ENCODE measurements at places on chromosomes 3 and 15. TPM values are rescaled to one million over a fixed set of nuclear protein-coding genes. Genes with fewer than 3 reads are reported as not detected.

DNA sequence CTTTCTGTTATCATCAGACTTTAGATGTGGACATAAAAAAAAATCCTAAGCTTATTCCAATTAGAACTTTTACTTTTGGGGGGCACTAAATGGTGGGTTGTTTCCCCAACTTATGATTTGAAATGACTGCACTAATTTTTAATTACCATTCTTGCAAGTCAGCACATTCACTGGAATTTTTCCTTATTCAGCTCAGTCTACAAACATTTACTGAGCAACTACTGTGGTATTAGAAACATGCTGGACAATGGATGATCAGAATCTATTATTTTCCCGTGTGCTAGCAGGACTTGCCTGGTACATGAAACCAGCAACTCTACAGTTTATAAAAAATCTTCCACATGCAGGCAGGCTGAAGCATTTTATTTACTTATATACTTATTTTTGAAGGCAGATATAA is 273.6 kb downstream of the FOXP1 start:
- no peak for DNase-seq

GRCh38 chr3:10299175-10299574 is 6.4 kb upstream of the GHRL start:
- no peak for DNase-seq

DNA sequence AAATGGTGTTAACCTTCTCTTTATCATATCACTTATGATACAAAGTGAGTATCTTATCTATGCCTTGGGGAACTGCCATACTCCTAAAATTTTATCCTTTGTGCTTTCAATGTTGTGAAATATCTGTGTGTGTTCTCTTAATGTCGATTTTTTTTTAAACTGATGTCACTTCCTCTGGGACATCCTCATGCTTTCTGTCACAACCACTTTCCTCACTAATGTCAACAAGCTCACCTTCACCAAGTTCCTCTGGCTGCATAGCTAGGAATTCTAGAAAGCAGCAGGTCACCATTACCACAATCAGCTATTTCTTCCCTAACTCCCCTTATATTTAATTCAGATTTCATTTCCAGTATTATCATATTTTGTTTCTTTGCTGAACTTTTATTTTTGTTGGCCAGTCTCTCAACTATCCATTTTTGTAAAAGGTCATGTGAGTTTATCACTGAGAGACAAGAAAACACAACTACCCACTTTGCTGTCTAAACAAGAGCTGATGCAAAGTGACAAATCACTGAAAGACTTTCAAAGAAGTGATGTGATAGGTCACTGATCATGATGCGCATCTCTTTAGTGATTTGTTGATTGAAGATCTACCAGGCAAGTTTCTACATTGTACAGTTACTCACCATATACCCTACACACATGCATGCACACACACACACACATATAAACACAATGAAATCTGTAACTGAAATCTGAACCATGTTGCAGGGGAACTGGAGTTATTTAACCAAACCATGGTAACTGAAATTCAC is 369.0 kb downstream of the ULK4 start:
- DNase-seq = no peak

DNA sequence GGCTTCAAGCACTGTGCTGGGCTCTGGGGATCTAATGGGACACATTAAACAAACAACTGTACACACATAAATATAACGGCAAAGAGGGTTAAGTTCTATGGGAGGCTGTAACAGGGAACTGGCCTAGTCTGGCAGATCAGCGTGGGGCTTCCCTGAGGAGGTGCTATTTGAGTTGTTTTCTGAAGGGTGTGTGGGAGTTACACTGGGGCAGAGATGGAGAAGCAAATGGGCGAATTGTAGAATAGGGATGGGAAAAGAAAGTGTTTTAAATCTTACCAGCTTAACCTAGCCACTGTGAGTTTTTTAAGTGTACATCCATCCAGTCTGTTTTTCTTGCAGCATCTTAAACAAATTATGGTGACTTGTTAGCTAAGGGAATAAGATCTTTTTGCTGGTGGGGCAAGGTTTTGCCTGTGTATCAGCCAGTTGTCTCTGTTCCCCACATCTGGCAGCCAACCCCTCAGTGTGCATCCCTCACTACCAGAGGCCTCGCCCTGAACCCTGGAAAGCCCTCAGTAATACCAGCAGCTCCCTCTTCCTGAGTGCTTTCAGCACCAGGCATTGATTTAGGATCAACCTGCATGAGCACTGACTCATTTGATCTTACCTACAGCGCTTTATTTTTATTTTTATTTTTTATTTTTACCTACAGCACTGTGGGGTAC is 10.9 kb upstream of the IL16 start:
- DNase-seq = no peak

DNA sequence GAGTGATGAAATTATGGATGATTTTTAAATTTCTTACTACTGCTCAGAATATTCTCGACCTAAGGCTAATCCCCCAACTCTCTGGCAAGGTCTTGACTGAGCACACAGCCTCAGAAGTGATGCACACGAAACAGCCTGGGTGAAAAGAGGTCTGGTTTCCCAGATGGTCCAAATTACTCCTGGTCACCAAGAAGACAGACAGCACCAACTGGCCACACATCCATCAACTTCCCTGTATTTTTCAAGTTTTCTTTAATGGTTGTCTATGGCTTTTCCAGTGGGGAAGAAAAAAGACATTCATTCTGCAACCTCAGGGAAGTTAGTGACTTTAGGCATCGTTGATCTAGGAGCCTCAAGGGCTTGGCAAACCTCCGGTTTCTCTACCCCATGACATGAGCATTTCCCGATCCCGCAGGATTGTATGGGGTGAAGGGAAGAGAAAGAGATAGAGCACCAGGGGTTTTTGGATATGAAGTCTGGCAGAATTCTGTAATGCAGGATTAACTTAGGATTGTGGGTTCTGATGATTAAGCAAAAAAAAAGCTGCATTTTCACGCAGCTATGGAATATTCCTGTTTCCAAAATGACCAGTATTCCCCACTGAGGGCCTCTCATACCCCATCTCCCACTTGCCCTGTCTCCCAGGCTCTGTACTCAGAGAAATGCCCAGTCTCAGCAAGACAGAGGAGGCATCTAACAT is 62.2 kb downstream of the UMPS start:
- DNase-seq = no peak

- DNase-seq = no peak
Observed at GRCh38 chr3:58022490-58022889, 14.3 kb downstream of the FLNB start.

- DNase-seq = no peak
Observed at GRCh38 chr3:59753808-59754450, 704.1 kb upstream of the CFAP20DC start.

GRCh38 chr3:105579439-105579838 is 212.7 kb downstream of the ALCAM start:
- no peak for DNase-seq

DNA sequence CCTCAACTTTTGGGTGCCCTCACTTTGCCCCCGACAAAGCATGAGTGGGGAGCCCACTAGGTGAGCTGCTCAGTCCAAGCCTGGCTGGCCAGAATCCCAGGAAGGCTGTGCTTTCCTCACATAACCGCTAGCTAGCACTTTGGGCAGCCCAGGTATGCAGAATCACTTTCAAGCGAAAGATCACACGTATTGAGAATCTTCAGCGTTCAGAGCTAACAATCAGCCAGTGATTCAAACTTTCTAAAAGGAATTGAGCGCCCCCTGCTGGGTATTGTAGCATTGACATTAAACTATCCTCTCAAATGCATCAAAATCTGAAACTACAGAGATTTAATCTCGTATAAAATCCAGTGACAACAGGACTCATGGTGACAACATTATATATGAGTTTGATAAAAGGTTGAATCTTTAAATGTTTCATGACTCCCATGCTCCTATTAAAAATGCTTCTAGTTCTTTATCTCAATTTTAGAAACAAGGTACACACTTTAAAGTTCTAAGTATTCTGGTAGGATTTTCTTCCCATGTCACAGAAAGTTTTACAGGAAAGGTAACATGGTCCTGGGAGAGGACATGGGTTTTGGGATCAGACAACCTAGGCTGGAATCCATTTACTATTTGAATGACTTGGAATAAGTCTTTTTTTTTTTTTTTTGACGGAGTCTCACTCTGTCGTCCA is 11.8 kb downstream of the ANAPC13 start:
- DNase-seq = peak; percentile 81

GRCh38 chr3:64691051-64691450 is 3.3 kb upstream of the ADAMTS9 start:
- no peak for DNase-seq

The PAQR9 gene
- total RNA-seq = 15.4 TPM

The GOLGA6D gene
- 0.08 TPM for total RNA-seq

The ZBTB47 gene
- 2.9 TPM for total RNA-seq

The ARF4 gene
- total RNA-seq = 90.0 TPM

The FGD5 gene
- 2.8 TPM for total RNA-seq

The DGKG gene
- total RNA-seq = 7.8 TPM

The FAM174B gene
- 2.5 TPM for total RNA-seq
